Psoas muscle (tissue), 8 donors: ENCODE measurements at places on chromosomes 5 and 9. TPM values are rescaled to one million over a fixed set of nuclear protein-coding genes. Genes with fewer than 3 reads are reported as not detected.
A peak's percentile ranks its signal among the peaks of the same experiment; 100 is the strongest.

Gene GMCL2
- polyA plus RNA-seq = not detected

Gene ANKRD33B
- polyA plus RNA-seq = 1.4 TPM

Gene SCGB3A1
- polyA plus RNA-seq = not detected

Gene IRF1
- polyA plus RNA-seq = 4.9 TPM

Gene PCDHB2
- polyA plus RNA-seq = 0.61 TPM

Gene MYO10
- 1.8 TPM for polyA plus RNA-seq

Gene PKD2L2
- polyA plus RNA-seq = 0.45 TPM

Gene ZSWIM6
- polyA plus RNA-seq = 2.0 TPM

Gene HSPB3
- polyA plus RNA-seq = 37.7 TPM

Gene PTGER4
- 1.7 TPM for polyA plus RNA-seq

Gene LECT2
- polyA plus RNA-seq = not detected

Gene F2RL2
- not detected for polyA plus RNA-seq

Gene DEPDC1B
- not detected for polyA plus RNA-seq

Gene TEX48
- polyA plus RNA-seq = not detected

Gene KCNN2
- 0.63 TPM for polyA plus RNA-seq

DNA sequence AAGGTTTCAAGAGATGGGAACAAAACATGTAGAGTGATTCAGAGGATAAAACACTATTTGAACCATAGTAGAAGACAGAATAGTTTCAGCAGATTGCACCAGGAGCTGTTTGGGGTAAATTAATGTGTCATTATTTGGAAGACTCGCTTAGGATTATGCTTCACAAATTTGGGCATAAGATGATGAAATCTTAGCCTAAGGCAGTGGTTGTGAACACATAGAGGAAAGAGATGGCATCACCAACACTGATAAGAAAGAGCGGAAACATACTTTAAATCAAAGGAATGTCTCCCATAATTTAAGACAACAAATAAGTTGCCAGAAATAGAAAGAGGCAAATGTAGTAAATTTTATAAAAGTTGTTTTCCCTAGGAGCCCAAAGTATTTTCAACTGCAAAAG is 66.1 kb upstream of the TBCA start:
- DNase-seq = no peak

- DNase-seq = no peak
Observed at GRCh38 chr9:117596678-117597077, 107.5 kb upstream of the TLR4 start.

DNA sequence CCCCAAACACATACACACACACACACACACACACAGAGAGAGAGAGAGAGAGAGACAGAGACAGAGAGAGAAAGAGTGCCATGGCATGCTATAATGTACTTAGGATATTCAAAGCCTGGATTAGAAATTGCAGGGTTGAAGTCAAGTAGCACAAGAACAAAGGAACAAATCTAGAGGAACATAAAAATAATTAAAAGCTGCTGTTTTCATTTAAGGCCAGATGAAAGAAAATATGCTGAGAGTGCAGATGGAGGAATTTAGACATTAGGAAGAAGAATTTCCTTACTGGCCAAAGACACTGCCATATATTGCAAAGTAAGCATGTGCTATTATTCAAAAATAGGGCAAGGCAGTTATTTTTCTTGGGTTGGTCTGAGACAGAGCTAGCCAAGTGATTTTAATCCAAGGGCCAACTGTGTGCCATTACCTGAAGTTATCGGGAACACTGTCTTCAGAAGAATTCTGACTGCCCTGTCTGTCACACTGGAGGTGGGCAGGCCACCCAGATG is 31.7 kb downstream of the HSD17B3 start:
- no peak for DNase-seq

DNA sequence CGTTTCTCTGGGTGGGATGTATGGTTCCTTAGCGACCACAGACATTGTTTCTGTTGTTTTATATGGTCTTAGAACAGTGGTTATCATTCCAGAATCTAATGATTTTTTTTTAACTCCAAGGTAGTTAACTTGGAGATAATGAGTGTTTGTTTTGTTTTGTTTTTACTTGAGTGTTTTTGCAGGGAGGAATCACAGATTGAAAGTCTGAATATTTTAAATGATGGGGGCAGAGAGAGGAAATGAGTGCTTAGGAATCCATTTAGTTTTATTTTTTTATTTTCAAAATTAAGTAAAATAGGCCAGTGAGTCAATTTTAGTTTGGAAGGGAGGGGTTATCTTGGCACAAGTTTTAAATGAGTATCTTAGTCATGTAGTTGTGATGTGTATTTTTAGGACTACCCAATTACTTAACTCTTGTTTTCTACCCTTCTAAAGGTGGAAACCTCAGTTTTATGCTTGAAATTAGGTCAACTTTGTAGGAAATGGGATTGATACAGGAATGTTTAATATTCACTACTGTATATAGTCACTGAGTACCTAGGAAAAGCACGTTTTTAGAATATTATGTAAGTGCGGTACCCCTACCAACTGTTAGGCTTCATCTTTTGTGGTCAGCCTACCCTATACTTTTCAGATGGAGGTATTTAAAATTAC is 2.0 kb downstream of the UBE2R2 start:
- DNase-seq = no peak

DNA sequence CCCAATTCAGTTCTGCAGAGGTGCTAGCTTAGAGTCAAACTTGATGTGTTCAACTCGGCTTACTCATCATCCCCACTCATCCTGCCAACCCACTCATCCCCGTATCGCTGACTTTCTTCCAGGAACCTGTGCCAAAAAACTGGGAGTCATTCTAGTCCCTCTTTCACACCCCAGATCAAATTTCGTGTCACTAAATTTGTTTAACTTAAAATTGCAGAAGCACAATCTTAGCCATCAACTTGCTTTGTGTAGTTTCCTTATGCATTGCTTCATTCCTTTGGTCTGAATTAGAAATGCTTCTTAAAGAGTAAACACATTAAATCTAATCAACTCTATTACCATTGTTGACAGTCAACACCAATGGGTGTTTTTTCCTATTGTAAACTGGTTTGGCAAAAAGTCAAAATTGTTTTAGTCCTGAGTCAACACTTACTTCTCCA is 162.4 kb downstream of the TTC39B start:
- no peak for DNase-seq

DNA sequence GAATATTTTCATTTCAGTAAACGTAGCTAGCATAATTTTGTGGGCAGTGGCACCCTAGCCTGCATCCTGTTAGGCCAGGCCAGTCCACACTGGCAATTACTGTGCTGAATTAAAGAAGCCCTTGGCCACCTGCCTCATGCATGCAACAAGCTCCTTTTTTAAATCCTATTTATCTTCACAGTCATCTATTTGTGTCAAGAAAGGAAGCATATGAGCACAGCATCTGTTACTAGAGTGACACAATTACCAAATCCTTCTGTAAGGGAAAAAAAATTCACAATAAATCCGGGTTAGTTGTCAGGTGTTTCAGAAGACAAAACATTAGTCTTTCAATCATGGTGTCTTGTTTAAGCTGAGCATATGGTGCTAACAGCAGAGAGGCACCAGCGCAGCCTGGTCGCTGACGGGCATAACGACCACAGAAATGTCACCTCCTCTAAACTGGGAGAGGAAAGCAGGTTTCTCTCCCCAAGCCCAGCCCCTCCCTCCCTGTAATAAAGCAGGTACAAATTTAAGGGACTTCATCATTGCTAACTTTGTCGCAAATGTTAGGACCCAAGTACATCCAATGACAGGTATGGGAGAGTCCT is 520.6 kb downstream of the CTNND2 start:
- no peak for DNase-seq

GRCh38 chr5:146338774-146339714 is at the start of gene POU4F3:
TSS of gene POU4F3 (plus strand) at chr5:146338839. CDS start at chr5:146339113, 274 bp downstream.
- no peak for DNase-seq

GRCh38 chr9:134961331-134962064 is 43.8 kb upstream of the FCN1 start:
- peak; percentile 38 for DNase-seq

DNA sequence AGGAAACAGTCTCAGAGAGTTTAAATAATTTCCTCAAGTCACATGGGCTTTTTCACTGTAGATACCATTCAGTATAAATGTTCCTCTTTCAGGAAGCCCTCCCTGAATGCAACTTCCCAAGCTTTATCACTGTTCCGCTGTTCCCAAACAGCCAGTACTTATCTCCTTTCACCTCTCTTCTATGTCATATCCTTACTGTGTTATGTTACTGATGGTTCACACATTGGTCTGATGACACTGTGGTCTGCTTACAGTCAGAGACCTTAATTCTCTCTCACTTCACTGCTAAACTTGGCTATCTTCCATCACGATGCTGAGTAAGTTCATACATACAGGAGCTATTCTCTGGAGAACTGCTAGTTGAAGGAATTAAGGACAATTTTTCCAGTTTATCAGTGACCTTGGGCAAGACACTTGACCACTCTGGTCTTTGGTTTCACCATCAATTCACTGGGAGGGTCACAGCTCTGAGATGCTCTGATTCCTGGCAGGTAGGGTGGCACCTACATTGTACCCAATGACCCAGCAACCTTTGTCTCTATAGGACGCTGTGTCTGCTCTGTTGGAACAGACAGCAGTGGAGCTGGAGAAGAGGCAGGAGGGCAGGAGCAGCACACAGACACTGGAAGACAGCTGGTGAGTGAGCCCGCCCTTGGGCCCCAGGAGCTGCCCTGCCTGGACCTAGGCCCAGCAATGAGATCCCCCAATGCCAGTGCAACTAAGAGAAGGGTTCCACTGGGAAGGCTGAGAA is 42.1 kb upstream of the RARS1 start:
- DNase-seq = no peak

DNA sequence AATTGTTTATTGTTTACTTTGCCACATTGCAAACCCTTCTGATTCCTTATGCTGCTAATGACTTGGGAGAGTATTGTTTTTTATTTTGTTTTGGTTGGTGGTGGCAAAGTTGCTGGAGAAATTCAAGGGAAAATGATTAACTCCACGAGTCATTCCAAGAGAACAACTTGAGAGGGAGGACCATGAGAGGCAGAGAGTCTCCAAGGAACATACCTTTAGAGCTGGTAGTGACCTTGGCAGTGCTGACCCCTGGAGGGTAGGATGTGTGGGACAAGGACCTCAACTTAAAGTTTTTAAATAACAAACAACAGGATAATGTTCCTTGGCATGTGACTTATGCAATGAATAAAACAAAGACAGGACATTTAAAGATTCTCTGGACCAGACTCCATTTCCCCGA is 139.7 kb downstream of the LRRC70 start:
- no peak for DNase-seq

DNA sequence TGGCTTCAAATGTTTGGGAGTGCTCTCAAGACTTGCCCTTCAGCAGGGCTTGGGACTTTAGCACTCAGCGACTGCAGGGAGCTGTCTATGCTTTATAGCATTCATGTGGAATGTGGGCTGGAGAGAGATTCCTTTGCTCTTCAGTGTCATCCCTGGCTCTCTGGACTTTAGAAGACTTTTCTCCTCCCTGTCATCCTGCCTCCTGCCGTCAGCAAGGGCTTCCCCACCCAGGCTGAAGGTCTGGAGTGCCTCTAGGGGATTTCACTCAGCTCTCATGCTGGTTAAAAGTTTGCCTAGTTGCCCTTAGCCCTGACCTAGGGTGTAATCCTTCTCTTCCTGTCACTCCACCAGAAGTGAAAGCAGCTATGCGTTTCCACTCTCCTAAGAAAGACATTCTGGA is 210.9 kb downstream of the FRMD3 start:
- no peak for DNase-seq

DNA sequence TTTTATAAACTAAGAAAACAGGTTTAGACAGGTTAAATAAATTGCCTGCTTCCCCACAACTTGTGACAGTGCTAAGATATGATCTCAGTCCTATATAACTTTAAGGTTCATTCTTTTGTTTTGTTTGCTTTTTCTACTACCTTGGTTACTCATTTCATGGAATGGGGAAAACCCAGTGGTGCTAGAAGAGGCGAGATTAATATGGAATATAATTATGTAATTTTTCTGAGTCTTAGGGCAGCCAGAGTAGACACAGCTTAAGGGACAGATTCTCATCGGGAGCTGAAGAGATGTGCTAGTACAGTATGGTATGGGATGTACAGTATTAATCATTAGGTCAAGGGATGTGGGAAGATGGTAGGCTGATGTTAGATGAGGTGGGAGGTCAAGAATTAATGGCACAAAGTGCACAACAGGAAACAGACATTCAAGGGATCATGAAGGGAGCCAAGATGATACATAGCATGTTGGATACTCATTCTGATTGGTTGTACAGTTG is 6.2 kb downstream of the TRIM32 start:
- no peak for DNase-seq

- DNase-seq = no peak
Observed at GRCh38 chr5:112237456-112237855, 181.6 kb downstream of the EPB41L4A start.

GRCh38 chr5:72846483-72846882 is 30.0 kb downstream of the TNPO1 start:
- DNase-seq = no peak

DNA sequence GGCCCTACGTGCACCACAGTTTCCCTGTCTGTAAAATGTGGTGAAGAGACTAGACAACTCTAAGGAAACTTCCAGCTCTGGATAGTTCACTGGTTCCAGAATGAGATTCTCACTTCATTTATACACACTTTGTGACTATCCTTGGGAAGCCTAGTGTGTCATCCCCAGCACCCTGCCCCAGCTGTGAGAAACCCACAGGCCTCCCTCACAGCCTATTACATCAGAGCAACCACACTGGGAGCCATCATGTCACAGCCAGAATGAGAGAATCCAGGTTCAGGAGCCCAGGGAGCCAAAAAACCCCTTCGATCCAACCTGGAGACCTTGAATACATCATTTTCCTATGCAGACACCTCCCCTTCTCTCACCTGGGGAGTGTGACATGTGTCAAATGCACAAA is 21.0 kb upstream of the HAND1 start:
- DNase-seq = no peak

DNA sequence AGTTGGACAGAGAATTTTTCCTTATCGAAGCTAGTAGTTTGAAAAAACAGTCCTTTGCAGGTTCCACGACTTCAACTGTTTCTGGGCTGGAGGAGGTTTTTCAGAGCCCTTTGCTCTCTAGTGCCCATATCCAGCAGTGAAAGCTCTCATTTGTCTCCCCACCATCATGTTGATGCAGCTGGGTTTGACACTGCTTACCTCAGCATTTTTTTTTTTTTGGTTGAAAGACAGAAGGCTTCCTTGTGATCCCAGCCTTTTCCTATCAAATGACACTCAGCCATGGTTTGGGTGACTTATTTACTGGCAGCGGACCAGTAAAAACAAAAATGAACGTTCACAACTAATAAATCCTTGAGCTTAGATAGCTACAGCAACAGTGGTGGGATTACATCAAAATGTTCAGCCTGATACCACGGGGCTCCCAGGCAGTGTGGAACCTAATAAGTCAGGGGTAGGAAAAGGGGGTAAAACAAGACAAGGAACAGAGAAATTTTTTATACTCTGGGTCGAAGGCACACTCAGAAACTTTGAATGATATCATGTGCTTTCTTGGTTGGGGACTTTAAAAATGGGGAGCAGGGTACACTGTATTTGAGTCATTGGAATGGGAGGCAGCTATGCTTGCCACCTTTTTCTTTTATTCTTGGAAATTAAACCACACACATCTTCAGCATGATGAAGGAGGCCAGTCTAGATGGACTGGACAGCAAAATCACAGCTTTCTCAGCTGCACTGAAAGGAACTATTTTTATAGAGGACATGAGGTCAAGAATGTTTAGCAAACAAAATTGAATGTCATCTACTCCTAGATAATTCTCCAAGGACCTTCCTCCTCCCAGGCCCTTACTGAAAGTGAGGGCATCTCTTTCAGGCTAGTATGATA is 308.9 kb upstream of the MPDZ start:
- DNase-seq = no peak

- no peak for DNase-seq
Observed at GRCh38 chr5:141691286-141691866, 9.3 kb upstream of the ARAP3 start.

GRCh38 chr5:136909906-136910305 is 544.6 kb upstream of the TRPC7 start:
- DNase-seq = no peak

- no peak for DNase-seq
Observed at GRCh38 chr5:161535762-161536161, 10.8 kb downstream of the GABRB2 start.
